Cardiac septum (tissue), 1 donor: ENCODE measurements at places on chromosomes 4 and X.
A peak's percentile ranks its signal among the peaks of the same experiment; 100 is the strongest.

DNA sequence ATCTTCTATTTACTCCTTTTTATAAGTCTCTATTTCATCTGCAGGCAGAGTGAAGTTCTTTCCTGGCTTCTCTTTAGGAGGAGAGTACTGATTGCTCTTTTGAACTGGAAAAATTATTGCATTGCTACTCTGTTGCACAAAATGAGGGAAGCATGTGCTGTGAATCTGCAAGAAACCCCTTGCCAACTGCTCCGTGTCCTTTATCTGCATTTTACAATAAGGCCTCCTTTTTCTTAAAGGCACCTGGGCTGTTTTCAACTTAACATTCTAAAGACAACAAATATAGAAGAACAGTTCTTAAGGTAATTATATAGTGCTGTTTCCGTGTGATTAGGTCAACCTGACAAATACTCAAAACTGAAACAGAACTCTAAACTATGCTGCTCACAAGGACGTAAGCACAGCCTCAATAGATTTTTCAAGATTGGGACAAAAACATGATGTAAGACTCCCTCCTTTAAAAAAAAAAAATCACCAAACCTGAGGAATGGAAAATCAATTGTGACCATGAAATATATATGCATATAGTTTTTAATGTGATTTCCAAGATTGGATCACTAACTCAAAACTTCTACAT is 716.6 kb upstream of the INTU start:
- DNase-seq, result no peak

DNA sequence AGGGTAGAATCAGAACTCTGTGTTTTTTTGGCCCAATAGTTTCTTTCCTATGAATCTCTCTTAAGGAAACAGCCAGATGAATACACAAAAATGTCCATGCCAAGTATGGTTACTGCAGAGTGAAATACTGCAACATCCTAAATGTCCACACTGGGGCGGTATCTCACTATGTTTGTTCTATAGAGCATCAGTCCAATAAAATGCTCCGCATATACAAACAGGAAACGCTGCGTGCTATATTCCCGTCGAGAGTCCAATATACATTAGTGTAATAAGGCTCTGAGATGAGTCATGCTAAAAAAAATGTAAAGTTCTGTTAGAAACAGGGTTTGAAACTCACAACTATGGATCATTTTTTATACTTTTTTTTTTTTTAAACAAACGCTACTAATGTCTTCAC is 72.9 kb upstream of the ENOX2 start:
- DNase-seq, result no peak

GRCh38 chr4:6160536-6160935 is 39.8 kb downstream of the JAKMIP1 start:
- DNase-seq, result no peak

GRCh38 chrX:154779261-154779660 is 16.6 kb downstream of the DKC1 start:
- no peak for DNase-seq

DNA sequence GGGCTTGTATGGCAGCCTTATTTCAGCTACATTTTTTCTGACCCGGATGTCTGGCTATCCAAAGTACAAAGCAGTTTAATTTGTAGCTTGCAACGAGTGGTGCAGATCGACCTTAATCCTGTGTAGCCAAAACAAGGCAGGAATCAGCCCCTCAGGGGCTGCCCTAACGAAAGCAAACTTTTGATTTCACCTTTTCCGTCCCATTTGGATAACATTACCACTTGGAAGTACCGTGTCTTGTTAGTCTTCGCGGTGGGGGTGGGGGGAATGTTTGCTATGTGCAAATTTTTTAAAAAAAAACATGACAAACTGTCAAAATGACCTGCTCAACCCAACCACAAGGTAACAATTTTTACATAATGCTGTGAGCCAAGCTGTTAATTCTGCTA is 766 bp upstream of the DNAJB14 start:
- DNase-seq, result no peak

GRCh38 chr4:7571001-7571400 is 136.3 kb upstream of the PSAPL1 start:
- no peak for DNase-seq

GRCh38 chr4:83964996-83965541 is 429.2 kb downstream of the GPAT3 start:
- DNase-seq, result no peak

- DNase-seq, result no peak
Observed at GRCh38 chrX:85052205-85052604, 48.5 kb downstream of the APOOL start.

- DNase-seq, result no peak
Observed at GRCh38 chrX:41559235-41560052, 112.3 kb downstream of the NYX start.

GRCh38 chr4:88705805-88706492 is 8.3 kb upstream of the NAP1L5 start:
- DNase-seq, result no peak

DNA sequence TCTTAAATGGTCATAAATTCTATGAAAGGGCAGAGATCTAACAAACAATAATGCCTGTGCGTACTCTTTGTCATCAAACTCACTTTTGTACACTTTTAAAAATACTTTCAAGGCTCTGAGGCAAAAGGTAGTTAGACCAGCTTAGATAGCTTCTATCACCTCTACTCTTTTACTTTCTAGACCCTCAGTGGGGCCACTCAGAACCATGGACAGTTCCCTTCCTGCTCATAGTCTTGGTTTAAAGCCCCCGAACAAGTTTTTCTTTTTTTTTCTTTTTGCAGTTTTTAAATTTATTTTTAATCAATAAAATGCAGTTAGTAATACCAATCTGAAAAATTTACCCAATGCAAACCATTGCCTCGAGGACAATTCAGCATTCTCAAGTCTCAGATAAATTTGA is 460.5 kb upstream of the CNKSR2 start:
- no peak for DNase-seq

DNA sequence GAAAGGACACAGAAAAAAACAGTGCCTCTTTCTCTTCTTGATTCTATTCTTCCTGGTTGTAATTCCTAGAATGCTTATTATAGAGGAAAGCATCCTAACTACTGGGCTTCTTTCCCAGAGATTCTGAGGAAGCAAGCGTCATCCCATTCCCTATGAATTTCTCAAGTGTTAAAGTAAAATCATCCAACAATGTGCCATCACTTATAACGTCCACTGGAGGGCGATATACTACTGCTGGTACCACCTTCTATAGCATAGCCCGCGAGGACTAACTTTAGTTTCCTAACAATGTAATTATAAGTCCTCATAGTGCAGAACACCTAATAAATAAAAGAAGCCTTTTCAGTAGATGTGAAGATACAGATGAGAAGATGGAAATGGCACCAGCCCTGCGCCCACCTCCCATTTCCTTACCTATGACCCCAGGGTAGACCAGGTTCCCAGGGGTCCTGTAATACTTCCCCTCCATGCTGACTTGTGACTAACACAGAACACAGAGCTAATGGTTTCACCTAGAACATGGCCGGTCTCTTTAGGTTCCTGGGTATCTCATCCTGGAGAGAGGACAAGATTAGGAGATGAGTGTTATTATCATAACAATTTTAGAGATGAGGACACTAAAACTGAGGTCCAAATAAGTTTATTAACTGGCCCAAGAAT is 4.2 kb downstream of the CENPVL3 start:
- no peak for DNase-seq

DNA sequence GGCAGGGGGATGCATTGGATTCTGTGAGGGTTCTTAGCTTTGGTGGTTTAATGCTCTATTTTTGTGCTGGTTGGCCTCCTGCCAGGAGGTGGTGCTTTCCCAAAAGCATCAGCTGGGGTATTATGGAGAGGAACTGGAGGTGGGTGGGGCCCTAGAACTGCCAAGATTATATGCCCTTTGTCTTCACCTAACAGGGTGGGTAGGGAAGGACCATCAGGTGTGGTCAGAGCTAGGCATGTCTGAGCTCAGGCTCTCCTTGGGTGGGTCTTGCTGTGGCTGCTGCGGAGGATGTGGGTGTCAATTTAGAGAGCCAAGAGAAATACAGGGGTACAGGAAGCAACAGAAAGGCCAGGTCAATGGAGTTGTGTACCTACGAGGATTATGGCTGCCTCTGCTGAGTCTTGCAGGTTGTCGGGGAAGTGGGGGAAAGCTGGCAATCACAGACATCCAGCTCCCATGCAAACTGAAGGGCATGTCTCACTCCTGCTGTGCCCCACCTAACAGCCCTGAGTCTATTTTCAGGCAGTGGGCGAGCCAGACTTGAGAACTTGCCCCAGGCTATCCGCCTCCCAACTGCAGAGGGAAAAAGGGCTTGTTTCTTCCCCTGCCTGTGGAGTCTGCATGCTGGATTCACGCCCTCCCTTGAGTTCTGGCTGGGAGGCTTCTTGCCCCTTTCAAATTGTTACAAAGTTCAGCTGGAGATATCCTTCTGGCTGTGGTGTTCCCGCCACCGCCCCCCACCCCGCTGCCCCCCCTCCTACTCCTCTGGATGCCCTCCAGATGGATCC is 212.0 kb downstream of the COMMD8 start:
- no peak for DNase-seq

DNA sequence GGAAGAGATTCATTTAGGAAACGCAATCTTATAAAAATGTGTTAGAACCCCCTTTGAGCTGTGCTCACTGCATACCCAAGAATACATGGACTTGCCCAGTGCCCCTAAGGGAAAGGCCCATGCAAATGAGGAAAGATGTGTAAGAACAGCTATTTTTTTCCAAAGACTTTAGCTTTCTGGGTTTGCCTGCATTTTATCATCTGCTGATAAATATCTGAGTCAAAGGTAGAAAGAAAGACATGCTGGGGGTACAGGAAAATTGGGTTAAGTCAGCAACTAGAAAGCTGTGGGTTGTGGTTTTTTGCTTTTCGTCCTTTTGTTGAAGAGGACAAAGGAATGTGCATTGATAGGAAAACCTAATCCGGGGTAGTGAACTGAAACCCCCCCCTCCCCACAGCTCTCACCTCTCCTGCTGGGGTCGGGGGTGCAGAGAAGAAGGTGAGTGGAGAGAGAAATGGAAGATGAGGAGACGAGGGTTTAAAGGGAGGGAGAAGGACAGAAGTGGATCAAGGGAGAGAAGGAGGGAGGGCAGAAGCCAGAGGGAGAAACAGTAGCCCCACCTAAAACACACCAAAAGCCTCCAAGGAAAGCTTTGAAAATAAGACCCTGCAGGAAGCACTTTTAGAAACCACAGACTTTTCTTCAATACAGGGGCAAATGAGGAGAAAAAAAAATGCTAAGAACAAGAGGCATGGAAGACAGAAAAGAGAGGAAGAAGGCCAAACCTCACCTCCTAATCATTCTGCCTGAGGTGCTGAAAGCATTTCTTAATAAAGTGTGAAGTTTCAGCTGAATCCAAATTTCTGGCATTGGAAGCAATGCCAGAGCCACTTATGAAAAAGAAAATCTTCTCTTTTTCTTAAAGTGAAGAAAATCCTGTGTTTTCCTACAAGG is 49.3 kb downstream of the KDR start:
- DNase-seq, result no peak

DNA sequence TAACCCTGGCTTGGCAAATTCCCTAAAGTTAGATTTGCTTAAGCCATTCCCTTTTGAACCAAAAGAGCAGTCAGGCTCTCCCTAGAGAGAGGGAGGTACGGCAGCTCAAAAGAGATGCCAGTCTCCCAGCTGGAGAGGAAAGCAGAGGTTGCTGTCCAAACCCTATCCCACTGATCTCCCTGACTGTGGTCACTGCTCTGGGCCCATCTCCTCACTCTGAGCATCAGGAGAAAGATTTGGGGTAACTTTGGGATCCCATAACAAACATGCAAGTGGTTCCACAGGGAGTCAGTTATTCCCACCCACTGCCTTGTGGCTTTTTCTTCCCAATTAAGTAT is 17.1 kb downstream of the ACSL1 start:
- DNase-seq, result no peak

- DNase-seq, result no peak
Observed at GRCh38 chr4:183763990-183764754, 105.1 kb downstream of the TRAPPC11 start.

- no peak for DNase-seq
Observed at GRCh38 chrX:74408304-74408703, 13.0 kb upstream of the SLC16A2 start.

- DNase-seq, result no peak
Observed at GRCh38 chr4:182929296-182929695, 12.1 kb upstream of the DCTD start.

GRCh38 chrX:108209006-108209554 is 117.5 kb downstream of the ATG4A start:
- DNase-seq, result no peak

- DNase-seq, result no peak
Observed at GRCh38 chr4:44791831-44792230, 65.5 kb upstream of the GNPDA2 start.

GRCh38 chr4:74934016-74934831 is 1.3 kb downstream of the PARM1 start:
- DNase-seq, result peak; percentile 76

DNA sequence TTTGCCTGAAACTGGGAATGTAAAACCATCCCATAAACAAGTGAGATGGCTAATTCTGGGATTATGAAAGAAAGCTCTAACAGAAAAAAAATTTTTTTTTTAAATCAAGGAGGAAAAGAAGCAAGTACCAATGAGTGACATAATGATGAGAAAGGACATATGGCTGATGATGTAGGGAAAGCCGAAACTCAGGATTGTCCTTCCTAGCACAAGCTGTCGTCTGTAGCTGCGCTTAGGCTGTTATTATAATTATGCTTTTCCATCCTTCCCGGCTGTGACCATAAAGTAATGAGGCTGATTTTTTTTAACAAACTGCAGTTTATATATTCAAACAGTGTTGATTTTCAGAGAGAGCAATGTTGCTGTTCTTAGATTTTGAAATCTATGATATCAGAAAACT is 209.8 kb upstream of the NOCT start:
- no peak for DNase-seq

GRCh38 chr4:99654361-99654761 is 3.3 kb downstream of the C4orf54 start:
- DNase-seq, result no peak

- no peak for DNase-seq
Observed at GRCh38 chr4:89413518-89413917, 105.9 kb upstream of the GPRIN3 start.

GRCh38 chrX:41334363-41335197 is 618 bp downstream of the DDX3X start:
- DNase-seq, result peak; percentile 93
